ENCODE measurements at places on chromosomes 12 and 14. TPM values are rescaled to one million over a fixed set of nuclear protein-coding genes. Genes with fewer than 3 reads are reported as not detected.

The GPR162 gene
- 1.3 TPM for total RNA-seq

The PRPH gene
- not detected for total RNA-seq

The CIROP gene
- not detected for total RNA-seq

The RIPK3 gene
- 0.68 TPM for total RNA-seq

The AHNAK2 gene
- total RNA-seq, result 5.5 TPM

The WNT1 gene
- total RNA-seq, result not detected

The FITM1 gene
- 34.9 TPM for total RNA-seq

The SPTB gene
- total RNA-seq, result 0.35 TPM

The KCNH3 gene
- total RNA-seq, result 0.13 TPM

All from left lobe of liver (tissue), 2 donors.